ENCODE measurements at places on chromosomes 6 and 20.

DNA sequence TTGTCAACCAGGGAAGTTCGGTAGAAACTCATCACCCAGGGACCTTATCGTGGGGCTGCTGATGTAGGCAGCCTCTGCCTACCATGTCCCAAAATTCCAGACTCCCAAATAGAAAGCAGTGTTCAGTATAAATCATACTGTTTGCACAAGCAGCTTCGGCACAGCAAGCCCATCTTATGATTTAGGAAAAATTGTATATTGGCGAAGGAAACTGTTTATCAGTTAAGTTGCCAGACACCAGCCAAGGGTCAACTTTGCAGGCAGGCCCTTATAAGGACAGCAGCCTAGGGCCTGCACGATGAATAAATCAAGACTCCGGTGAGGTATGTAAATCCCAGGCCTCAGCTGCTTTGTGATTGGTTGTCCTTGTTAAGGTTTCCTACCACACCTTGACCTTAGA, 36.8 kb downstream of the GFOD1 start:
- no peak for DNase-seq

GRCh38 chr6:118029967-118030366, 122.9 kb downstream of the SLC35F1 start:
- DNase-seq: no peak

DNA sequence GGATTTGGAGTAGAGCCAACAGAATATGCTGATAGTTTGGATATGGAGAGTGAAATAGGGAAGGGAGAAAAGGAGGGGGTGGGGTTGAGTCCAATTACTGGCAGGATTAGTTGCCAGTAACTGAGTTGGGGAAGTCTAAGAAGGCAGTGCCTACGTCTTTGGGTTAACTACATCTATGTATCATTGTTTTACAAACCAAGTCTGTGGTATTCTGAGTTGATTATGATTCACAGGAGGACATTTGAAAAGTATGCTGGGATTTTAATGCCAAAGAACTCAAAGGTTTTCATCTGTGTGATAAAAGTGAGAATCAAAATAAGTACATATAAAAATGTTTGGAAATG, 14.7 kb downstream of the DSE start:
- DNase-seq: no peak

DNA sequence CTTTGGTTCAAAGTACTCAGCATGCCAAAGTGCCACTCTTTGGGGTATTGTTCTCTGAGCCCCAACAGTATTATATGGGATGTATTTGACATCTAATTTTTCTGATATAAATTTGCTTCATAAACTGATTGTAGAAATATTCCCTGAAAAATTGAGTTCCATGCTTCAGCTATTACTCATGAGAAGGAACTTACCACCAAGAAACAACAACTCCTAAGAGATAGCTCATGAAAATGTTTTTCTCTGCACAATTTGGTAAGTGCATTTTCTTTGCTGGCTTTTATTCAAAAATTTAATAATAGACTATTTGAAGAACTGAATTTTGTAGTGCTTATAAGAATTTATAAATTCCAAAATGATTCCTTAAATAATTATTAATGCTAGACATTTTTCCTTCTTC, 12.8 kb upstream of the TPD52L1 start:
- DNase-seq: no peak

DNA sequence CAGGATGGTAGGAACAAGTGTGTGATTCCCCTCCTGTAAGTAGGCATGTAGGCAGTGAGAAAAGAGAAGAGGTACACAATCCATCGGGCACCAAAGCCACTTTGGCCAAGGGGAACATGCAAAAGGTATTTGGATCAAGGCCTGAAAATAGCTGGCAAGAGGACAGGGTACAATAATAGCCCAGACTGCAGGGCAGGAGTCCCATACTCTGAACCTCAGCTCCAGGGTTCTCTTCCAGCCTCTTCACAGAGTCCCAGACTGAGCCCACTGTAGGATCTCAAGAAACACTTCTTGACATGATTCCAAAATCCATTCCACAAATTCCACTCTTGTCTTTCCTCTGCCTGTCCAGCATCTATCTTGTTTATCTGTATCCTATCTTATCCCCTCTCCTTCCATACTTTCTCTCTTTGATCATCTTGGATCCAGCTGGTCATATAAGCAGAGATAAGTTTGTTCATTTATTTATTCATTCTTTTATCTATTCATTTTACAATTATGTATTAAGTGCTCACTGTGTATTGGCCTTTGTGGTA, 19.7 kb downstream of the ACSS2 start:
- no peak for DNase-seq

GRCh38 chr6:68697394-68697793, 62.3 kb downstream of the ADGRB3 start:
- DNase-seq: no peak

DNA sequence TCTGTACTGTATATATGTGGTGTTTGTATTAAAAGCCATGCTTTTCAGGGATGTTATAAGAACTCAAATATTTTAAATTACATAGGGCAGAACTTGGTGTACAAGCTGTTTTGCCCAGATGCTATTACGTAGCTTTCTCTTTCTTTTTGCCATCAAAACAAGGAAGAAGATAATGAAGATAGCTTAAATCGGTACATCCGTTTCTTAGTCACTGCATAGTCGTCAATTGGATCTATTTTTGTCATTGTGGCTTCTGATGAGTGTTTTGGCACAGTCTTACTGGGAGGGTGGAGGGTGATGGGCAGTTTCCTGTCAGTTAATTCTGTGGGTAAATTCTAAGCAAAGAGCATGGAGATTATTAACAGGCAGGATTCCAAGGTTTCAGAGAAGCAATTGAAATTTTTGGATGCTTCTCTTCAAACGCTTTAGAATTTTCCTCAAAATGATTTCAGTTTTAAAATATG, 649.1 kb upstream of the GJE1 start:
- no peak for DNase-seq

DNA sequence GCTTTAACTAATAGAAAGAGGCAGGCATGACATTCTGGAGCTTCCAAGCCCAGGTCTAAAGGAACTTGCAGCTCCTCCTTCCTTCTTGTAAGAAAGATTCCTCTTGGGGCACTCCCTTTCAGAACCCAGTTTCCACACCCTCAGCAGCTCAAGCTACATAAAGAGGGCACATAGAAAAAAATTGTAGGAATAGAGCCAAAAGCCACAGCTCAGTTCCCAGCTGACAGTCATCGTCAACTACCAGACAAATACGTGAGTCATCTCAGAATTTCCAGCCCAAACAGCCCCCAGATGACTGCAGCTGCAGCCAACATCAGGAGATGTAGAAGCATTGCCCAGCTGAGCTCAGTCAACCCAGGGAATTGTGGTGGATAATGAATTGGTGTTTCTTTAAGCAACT, 349.8 kb upstream of the ARID1B start:
- DNase-seq: no peak

DNA sequence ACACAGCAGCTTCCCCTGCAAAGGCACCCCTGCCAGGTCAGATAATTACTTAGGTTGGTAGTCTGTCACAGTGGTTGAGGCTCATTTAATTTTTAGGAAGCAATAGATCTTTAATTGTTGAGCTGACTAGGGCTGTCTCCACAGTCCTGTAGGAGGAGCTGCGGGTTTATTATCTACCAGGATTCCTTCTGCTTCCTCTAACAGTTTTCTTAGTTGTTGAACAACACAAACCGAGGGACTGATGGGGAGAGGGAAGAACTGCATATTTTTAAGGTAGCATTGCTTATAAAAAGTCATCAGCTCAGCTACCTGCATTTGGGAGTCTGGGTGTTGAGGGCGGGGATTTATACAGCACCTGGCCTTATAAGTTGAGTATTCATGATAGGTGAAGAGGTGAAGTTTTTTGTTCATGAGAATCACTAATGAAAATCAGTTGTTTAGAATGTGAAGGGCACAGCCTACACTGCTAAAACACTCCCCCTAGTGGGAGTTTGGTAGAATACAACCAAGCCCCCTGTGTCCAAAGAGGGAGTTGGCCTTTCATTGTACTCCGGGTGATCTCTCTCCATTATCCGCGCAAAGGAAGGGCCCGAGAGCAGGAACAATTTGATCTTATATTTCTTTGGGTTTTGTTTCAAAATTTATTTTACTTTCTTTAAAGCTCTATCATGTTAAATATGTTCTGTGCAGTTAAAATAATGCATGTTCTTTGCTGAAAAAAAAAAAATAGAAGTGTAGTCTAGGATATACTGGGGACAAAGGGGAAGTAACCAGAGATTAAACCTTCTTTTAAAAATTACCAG, 69.6 kb downstream of the SSR1 start:
- peak; percentile 87 for DNase-seq

DNA sequence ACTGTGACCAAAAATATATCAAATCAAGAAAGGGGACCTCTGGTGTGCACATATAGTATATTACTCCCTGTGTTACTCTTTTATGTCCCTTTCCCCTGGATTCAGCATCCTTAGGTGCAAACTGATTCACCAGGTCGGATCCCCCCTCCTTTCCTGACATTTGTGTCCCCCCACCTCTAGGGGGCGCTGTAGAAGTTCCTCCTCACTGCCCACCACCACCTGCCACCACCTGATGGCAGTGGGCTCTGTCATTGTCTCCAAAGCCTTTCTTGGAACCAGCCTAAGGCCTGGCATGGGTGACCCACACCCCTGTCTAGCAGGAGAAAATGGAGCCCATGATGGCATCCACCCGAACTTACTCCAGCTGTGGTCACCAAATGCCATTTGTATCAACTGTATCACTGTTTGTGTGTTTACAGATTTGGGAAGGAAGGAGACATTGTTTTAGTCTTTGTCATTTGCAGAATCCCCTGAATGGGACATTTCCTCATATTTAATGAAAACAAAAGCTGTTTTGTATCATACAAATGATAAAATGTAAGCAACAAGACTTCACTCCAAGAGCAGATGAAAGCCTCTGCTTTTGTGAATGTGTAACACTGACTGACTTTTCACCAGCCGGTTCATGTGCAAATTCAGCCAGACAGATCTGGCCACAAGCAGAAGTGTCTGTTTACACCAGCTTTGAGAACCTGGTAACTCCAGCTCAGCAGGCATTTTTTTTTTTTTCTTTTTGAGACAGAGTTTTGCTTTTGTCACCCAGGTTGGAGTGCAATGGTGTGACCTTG, 66.2 kb downstream of the ARMC2 start:
- DNase-seq: peak; percentile 61

GRCh38 chr6:127404133-127404532, 55.1 kb downstream of the KIAA0408 start:
- DNase-seq: no peak
